NCI-H1105 treated with DMSO at 0.1 percent for 48 hours (cell line): ENCODE measurements at places on chromosomes 12 and 14.

GRCh38 chr14:96926001-96926400, 128.8 kb downstream of the VRK1 start:
- no peak for DNase-seq

- DNase-seq: no peak
Measured at GRCh38 chr12:57579677-57580465, 11.1 kb upstream of the PIP4K2C start.

DNA sequence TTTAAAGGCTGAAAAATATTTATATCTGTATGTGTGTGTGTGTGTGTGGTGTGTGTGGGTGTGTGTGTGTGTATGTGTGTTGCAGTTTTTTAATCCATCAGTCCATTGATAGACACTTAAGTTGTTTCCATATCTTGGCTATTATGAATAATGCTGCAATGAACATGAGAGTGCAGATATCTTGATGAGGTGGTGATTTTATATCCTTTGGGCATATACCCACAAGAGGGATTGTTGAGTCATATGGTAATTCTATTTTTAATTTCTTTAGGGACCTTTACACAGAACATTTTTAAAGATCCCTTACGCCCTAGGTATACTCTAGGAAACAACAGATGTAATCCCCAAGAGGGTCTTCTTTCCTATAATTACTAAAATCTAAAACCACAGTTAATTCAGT, 154.5 kb upstream of the CLEC14A start:
- DNase-seq: no peak

DNA sequence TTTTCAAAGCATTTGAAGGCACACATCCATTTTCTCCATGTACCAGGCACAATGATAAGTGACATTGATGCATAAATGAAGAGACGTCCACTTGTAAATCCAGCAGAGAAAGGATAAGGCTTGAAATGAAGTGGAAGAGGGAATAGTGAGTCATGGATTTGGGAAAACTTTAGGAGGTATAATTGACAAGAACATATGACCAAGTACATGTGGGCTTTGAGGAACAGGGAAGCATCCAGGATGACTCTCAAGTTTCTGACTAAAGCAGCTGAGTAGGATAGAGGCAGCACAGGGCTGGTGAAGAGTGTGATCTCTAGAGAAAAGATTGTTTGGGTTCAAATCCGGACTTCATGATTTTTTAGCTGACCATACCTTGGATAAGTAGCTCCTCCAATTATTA, 43.6 kb upstream of the SYT1 start:
- no peak for DNase-seq

DNA sequence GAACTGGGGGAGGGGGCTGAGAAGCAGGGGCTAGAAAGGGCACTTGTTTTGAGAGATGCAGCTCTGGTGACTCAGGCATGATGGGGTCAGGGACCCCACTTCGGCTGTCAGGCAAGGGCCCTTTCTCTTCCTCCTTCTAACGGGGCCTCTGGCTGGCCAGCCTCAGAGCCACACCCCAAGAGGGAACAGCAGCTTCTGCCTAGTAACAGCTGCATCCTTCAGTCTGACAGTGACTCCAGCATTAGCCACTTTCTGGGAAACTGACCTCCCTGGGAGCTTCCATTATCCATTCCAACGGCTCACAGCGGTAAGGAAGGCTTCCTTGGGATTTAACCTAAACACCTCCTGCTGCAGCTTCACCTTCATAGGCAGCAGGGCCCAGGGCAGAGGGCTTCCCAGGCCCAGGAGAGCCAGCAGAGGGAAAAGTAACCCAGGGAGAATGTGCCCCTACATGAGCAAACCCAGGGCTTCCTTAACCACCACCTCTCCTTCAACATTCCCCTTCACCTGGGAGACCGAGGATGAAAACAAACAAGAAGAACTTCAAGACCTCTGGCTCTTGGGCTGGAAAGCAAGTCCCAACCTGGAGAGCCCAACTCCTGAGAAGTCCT, 2.7 kb downstream of the NCKAP5L start:
- DNase-seq: no peak

DNA sequence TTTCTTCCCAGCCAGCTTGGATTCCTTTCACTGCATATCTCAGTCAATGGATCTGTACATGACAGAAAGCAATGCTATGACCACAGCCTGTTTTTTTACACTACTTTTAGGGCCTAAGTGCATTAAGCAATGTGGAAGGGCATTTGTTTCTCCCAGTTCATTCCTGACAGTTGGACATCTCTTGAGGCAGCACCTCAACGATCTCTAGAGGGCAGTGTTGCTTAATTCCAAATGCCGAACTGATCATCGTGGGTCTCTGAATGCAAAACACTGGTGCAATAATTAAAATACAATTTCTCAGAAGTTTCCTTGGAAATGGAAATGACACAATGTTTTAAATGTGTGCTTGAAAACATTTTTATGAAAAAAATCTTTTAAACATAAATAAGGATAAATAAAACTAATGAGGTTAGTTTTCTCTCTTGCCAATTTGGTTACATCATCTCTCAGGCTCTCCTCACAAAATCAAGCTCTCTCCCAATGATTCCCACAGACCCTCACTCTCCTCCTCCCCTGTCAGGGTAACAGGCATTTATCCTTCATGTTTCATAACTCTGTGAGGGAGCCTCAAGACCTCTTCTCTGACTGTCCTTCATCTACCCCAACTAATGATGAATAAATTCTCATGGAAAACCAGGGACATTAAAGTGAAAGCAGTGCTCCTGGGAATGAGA, 192.4 kb upstream of the SLC16A7 start:
- peak; percentile 39 for DNase-seq
